ENCODE measurements at places on chromosomes 1 and 21. TPM values are rescaled to one million over a fixed set of nuclear protein-coding genes. Genes with fewer than 3 reads are reported as not detected.

DNA sequence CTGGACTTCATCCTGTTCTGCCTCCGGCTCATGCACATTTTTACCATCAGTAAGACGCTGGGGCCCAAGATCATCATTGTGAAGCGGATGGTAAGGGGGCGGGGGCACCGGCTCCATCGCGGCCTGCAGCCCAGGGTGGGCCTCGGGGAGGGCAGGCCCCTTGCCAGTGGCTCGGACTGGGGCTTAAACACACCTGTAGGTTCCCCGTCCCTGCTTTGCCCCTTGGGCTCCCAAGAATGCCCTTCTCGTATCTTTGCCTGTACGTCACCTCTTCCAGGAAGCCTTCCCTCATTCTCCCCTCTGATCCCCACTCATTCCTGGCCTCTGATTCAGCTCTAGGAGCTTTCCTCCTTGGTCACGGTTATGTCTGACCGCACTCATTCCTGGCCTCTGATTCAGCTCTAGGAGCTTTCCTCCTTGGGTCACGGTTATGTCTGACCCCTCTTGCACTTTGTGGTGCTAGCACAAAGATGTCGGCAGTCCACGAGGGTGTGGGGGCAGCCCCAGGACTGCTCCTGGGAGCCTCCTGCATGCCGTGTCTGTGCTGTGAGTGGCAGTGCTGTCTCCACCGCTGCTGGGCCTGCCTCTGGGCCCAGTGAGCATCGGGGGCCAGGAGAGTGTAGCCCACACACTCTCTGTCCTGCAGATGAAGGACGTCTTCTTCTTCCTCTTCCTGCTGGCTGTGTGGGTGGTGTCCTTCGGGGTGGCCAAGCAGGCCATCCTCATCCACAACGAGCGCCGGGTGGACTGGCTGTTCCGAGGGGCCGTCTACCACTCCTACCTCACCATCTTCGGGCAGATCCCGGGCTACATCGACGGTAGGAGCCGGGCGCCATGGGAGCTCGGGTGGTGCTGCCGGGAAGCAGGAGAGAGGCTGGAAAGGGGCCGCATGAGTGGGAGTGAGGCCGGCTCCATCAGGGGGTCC, 49.1 kb upstream of the LRRC3 start:
- no peak for DNase-seq

GRCh38 chr1:56194701-56195300, 384.6 kb downstream of the PLPP3 start:
- no peak for DNase-seq

DNA sequence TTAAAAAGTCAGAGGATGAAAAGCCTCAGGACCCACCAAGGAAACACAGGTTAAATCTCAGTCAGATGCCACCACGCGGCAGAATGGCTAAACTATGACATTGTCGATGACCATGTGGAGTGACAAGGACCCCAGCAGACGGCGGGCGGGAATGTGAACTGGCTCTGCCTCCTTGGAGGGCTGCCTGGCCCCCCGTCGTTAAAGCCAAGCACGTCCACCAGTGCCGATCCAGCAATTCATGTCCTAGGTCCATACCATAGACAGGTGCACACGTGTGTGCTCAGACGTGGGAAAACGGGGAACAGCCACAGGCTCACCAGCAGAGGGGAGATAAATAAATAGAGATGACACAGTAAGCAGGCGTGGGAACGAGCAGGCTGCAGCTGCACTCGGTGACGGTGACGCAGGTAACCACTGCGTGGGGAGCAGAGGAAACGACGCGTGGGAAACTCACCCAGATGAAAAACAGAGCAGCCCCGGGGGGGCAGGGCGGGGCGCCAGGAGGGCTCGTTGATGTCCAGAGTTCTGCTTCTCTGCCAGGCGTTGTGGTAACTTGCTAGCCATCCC, 28.3 kb upstream of the PCBP3 start:
- no peak for DNase-seq

The CA6 gene
- not detected for total RNA-seq

The ZC3H12A gene
- 4.2 TPM for total RNA-seq

The LDLRAD1 gene
- total RNA-seq: not detected
